NCI-H748 treated with DMSO at 0.1 percent for 48 hours (cell line): ENCODE measurements at places on chromosomes 4 and X.

DNA sequence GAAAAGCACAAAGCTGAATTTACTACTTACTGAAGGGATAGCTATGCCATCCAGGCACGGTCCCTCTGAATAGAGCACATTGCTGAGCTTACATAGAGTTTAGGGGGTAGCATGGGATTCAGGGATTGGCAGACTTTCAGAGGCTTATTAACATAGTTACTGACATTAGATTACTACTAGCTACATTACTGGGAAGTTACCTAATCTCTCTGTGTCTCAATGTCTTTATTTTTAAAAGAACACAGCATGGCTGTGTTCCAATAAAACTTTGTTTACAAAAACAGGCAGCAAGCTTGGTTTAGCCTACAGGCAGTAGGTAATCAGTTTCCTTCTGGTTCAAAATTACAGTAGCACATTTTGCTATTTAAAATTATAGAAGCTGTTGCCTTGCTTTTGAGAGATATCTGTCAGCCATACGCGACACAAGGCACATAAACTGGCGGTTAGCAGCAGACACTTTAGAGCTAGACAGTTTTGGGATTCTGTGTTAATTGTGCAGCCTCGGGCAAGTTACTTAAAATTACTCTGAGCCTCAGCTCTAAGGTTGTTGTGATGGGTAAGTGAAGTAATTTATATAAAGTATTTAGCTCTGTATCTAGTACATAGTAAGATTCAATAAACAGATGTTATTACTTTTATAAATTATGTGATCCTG lies 6.9 kb downstream of the KLHL8 start:
- no peak for DNase-seq

- DNase-seq: no peak
Measured at GRCh38 chr4:93912146-93912545, 83.6 kb downstream of the ATOH1 start.

DNA sequence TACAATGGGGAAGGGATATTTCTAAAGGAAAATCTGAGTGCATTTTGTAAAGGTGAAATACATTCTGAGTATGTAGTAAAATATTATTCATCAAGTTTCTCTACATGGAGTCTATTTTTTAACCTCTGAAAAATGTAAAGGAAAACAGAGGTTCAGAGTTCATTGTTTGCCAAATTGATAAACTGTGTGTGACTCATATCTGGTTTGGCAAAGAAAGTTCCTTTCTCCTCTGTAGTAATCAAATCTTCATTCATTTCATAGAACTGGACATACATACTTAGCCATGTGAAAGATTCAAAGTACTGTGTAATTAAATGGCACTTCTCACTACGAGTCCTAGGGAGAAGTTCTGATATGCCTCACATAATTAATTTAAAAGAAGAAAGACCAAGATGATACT lies 61.6 kb downstream of the HPGD start:
- DNase-seq: no peak

GRCh38 chr4:4428966-4429875 lies 42.3 kb downstream of the NSG1 start:
- DNase-seq: no peak

DNA sequence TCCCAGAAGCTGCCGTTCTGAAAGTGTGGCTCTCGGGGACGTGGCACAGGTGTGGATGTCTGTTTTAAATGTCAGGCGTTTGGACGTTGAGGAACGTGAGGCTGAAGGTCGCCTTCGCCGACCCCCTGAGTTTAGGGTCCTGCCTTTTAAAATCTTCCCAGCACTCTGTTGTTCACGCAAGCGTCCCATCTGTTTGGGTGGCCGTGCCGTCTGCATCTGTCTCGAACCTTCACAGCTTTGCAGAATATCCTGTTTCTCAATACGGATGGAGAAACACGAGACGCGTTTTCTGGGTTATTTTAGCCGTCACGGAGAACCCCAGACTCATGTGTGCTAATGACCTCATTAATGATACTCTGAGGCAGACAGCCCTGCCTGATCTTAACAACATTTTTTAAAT lies 31.5 kb downstream of the SHOX start:
- DNase-seq: no peak

GRCh38 chr4:163755013-163755412 lies 260.5 kb downstream of the TMA16 start:
- DNase-seq: peak; percentile 4

DNA sequence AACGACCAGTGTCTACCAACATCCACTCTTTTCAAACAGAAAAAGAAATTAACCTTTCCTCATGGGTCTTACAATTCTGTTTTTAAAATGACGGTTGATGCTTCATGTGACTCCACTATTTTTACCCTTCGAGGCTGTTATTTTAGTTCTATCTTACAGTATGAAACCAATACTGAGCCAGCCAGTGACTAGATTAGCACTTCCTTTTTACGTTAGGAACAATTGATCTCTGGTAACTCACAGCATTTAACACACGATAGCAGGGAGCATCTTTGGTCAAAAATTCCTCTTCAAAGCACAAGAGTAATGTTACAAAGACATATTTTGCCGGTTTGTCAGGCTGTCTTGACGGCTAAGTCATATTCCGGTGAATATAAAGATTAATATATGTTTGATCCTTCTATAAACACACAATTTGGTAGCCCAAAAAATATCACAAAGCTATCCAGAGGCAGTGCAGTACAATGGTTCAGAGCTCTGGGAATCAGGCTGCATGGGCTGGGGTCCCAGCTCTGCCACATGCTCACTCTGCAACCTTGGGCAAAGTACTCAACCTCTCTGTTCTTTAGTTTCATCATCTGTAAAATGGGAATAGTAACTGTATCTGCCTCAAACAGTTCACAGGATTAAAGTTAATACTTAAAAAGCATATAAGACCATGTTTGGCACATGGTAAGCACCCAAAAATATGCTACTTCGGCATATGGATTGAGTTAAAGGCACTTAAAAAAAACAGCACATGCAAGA lies 62.9 kb upstream of the TXK start:
- DNase-seq: no peak

DNA sequence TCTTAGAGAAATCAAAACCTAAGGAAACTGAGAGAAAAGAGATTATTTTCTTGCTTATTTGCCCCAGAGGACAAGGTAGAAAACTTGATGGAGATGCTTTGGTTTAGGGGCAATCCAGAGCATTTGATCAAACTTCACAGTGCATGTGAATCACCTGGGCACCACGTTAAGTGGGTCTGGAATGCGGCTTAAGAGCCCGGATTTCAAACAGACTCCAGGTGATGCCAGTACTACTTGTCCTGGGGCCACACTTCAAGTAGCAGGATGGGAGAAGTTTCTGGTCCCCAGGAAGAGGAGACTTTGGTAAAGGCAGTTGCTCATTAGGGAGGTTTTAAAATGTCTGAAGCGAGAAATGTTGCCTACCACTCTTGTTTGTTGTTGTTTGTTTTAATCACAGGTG lies 51.8 kb downstream of the PHOX2B start:
- no peak for DNase-seq

- DNase-seq: no peak
Measured at GRCh38 chr4:168397611-168398169, 79.1 kb upstream of the DDX60 start.

DNA sequence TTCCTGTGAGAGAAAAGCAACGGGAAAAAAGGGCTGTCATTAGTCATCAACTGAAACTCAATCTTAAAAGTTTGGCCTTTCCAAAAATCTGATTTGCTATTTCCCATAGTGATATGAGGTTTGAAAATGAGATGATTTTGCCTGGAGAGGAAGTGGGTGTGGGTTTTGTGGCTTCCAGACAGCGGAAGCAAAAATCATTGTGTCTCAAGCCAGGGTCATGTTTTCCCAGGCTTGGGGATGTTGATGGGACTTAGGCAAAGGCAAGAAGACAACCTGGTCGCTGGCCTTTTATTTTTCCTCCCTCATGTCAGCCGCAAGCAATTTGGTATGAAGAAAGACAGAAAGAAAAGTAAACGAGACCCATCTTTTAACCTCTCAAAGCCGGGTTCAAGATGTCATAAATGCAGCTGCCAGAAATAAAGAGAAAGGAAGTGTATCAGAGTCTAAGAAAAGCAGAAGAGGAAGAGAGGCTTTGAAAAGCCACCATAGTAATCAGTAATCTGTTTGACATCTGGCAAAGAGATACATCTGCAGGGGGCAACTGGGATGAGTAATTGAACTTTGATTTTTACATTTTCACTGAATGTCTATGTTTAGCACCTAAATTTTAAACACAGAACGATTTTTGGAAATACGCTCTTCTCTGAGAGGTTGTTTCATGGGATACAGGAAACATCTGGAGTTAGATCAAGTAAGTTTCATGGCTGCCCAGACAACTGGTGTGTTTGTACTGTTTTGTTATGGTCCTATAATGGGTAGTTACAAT lies 521.6 kb upstream of the SLIT2 start:
- no peak for DNase-seq

DNA sequence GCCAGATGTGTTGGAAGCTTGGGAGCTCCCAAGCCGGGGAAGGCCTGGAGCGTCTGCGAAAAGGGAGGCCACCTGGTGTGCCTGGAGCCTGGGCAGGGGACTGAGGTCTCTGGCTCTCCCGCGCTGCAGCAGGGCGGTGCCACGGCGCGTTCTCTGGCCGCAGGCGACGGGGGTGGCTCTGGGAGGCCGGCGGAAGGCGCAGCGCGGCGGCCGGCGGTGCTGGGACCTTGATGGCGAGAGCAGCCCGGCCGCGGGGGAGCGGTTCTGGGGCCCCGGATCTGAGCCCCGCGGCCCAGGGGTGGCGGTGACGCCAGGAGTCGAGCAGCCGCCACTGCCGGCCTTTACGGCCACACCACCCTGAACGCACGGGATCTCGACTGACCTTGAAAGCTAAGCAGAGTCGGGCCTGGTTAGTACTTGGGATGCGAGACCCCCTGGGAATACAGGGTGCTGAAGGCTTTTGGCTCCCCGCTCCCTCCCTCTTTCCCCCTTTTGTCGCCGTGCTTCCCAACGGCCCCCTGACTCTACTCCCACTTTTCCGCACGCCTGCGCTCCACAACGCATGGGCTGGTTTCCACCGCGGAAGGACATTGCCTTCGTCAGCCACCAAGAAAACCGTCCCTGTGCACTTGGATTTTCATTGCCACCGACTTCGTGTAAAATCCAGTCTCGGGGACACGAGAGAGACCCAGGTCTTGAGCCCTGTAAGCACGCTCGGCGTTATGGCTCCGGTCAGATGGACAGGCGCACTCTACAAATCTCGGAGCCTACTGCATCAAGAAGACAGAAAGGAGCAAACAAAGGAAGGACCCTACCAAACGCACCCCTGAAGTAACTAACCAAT lies 9.5 kb downstream of the FRG2 start:
- DNase-seq: no peak

DNA sequence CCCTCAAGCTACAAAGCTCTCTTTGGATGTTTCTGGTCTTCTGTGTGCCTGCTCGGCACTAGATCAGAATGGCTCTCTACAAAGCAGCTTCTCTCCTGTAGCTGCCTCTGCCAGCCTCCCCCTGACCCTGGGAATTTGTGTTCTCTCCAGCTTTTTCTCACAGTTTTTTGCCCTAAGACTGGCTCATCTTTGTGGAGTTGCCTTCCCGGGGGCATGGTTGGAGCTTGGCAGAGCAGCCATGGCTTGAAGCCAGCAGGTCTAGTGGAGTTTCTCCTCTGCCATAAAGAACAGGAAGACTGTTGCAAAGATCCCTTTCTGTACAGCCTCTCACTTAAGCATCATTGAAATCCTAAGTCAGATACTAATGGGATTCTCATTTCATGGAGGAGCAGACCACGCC lies 163.3 kb upstream of the MAMLD1 start:
- DNase-seq: no peak

- no peak for DNase-seq
Measured at GRCh38 chr4:4430492-4431195, 43.7 kb downstream of the NSG1 start.

GRCh38 chr4:148124512-148124911 lies 317.7 kb downstream of the NR3C2 start:
- no peak for DNase-seq

- no peak for DNase-seq
Measured at GRCh38 chr4:110623718-110624397, 981 bp upstream of the PITX2 start.

DNA sequence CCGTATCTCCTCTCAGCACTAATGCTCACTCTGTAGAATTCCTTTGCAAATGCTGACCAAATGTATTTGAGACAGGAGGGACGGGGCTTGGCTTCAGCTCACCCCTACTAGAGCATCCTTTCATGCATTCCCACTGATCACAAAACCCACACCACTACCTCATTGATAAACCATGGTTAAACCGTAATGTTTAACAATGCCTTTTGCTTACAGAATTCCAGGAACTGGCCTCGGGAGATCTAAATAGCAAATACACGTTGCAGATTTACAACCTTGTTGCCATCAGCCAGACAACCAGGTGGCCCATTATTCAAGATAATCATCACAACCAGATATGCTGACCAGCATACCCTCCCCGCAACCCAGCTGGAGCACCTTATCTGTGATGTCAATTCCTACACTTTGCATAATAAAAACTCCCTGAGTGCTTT lies 391.9 kb downstream of the KCTD8 start:
- DNase-seq: peak; percentile 29

- no peak for DNase-seq
Measured at GRCh38 chrX:96376266-96376665, 308.4 kb upstream of the DIAPH2 start.

GRCh38 chr4:80592950-80593349 lies 257.4 kb downstream of the CFAP299 start:
- no peak for DNase-seq

GRCh38 chrX:143633461-143634308 lies 2.2 kb downstream of the SLITRK4 start:
- DNase-seq: no peak

DNA sequence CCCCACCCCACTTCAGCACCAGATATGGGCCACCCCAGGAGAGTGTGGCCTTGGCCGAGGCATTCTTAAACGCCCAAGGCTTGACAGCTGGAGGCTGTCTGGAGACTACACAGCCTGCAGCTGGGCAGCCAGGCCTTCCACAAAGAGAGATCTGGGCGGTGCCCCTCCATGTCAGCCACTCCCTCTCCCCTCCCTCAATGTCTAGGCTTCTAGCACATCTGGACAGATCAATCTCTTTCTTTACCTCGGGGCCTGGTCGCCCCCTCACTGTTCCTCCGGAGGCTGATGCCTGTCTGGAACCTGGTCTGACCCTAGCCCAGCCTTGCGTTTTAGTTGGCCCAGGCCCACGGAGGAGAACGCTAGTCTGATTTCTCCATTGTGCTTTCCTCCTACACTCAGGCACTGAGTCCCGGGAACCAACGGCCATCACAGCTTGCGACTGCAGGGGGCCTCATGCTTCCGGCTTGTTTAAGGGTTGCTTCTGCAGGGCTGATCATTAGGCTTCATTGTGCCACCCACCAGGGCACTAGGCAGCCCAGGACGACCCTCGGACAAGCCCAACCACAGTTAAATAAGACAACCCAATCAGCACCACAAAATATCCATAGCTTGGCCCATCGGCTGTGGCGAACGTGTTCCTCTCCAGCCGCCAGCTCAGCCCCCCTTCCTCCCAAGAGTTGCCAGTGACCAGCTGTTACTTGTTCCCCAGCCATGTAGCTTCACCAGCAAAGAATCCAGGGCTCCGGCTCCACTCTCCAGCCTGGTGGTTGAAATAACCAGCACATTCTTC lies 200.6 kb downstream of the BCOR start:
- no peak for DNase-seq

GRCh38 chrX:9376111-9376510 lies 88.7 kb upstream of the TBL1X start:
- DNase-seq: no peak
